ENCODE measurements at places on chromosomes 16 and 17. TPM values are rescaled to one million over a fixed set of nuclear protein-coding genes. Genes with fewer than 3 reads are reported as not detected.
A peak's percentile ranks its signal among the peaks of the same experiment; 100 is the strongest.

- no peak for DNase-seq
These were observed 8.0 kb upstream of the SLC35B1 start for GRCh38 chr17:49715717-49716279.

GLYR1 gene
- total RNA-seq: 106 TPM

DNA sequence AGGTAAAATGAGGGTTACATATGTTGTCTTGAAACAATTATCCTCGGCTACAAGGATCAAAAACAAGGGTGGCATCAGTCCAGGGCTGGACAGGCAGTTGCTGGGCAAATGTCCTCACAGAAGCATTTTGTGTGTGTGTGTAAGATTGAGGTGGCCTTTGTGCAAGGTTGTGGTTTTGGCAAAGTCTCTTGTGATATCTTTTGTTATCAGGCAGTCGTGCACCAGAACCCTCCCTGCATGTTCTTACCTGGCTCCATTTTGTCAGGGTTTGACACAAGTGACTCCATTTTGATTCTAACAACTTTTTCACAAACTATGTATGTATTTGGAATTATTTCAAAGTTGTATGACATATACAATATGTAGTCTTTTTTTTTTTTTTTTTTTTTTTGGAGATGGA lies 20.0 kb downstream of the CHAD start:
- DNase-seq: no peak

- peak; percentile 5 for DNase-seq
These were observed 76.9 kb downstream of the CYB561 start for GRCh38 chr17:63369233-63369632.

GRCh38 chr16:12341423-12341822 lies 364.9 kb downstream of the SNX29 start:
- peak; percentile 87 for DNase-seq

CCL2 gene
- total RNA-seq: 148 TPM

GRCh38 chr16:79876332-79876730 lies 275.8 kb upstream of the MAF start:
- DNase-seq: no peak

DNA sequence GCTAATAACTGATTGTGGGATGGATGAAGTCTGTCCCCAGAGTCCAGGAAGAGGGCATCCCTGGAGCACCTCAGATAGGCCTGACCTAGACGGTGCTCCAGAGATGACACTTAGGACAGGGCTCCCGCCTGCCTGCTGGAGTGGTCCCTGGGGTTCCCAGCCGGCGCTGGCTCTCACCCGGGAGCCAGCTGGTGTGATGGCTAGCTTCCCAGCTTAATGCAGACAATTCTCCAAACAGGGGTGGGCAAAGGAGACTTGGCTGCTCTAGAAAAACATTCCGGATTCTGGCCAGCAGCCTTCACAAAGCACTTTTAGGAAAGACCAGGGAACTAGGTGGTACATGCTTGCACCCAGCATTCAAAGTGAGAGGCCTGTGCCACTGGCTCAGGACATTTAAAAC lies 18.6 kb downstream of the ACE start:
- no peak for DNase-seq

GALR2 gene
- not detected for total RNA-seq

- DNase-seq: peak; percentile 14
These were observed 611 bp upstream of the ANKRD40 start for GRCh38 chr17:50708050-50709000.

DNA sequence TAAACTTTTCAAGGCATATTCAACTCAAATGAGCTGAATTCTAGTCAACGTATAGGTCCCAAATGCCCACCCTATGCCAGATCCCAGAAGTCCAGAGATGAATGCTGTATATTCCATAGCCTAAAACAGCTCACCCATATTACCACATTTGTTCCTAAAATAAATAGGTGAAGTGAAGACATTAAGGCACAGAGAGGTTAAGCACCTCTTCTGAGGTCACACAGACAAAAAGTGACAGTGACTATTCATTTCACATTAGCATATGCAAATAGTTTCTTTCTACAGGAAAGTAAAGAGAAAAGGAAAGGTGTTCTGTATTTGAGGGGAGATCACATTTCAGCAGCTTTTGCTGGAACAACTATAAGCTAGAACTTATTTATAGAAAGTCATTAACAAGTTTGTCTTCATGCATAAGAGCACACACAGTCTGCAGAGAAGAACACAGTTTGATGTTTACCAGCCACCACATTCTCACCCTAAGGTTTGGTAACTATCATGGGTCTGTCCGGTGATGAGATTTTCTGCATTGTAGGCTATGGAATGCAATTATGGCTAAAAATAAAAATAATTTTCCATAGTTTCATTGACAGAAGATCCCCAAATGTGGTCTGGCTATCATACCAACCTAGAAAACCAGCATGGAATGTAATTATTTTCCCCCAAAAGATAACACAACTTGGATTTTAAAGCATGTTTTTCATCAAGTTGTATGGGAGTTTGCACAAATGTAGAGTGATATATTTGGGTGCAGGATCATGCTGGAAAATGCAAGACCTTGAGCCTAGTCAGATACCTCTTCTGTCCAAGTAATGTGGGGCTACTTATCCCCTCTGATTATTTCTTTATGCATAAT lies 402.1 kb downstream of the UTP18 start:
- DNase-seq: no peak

DNA sequence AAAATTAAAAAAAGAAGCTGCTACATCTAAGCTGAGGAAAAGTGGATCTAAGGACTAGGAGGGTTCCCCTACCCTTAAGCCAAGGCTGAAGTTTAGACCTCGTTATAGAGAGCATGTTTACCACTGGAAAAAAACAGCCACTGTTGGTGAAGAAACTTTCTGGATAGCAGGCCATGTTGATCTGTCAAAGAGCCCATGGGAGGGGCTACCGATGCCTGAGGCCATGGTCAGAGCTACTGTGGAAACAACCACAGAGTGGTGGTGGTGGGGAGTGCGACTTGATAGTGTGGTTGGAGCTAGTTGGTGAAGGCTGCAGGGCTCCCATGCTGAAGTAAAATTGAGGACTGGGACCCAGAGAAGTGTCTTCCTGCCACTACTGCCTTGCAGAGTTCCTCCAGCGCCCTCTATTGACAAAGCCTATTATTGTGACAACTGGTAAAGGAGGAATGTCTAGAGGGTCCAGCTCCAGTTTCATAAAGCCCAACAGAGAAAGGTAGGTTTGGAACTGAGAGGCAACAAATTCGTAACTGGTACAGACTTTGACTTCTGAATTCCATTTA lies 12.7 kb upstream of the FAM20A start:
- DNase-seq: peak; percentile 46

GRCh38 chr16:8583732-8584131 lies 6.6 kb downstream of the TMEM114 start:
- DNase-seq: no peak

CDH11 gene
- total RNA-seq: 3.1 TPM

- no peak for DNase-seq
These were observed 5.0 kb downstream of the SLX4 start for GRCh38 chr16:3606441-3606840.

DNA sequence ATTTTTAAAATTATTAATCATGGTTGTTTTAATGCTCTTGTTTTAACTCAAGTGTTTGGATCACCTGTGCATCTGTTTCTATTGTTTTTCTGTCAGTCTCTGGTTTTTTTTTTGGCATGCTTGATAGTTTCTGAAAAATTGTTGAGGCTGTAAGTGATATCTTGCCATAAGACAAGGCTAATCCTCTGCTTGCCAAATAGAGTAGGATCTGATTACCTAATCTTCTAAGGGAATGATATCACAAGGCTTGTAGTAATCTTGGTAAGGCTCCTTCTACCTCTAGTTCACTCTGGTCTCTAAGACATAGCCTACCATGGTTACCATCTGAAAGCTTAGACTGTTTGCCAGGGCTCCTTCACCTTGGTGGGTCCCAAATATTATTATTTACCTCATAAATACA lies 81.0 kb downstream of the ATF7IP2 start:
- no peak for DNase-seq

- peak; percentile 84 for DNase-seq
These were observed 54.8 kb downstream of the VMP1 start for GRCh38 chr17:59762049-59762823.

- DNase-seq: peak; percentile 19
These were observed 3.0 kb downstream of the CYLD start for GRCh38 chr16:50744881-50745280.

GRCh38 chr16:16018705-16019104 lies 69.3 kb downstream of the ABCC1 start:
- no peak for DNase-seq

GRCh38 chr16:5024632-5025031 lies 9.1 kb downstream of the NAGPA start:
- peak; percentile 58 for DNase-seq

DNA sequence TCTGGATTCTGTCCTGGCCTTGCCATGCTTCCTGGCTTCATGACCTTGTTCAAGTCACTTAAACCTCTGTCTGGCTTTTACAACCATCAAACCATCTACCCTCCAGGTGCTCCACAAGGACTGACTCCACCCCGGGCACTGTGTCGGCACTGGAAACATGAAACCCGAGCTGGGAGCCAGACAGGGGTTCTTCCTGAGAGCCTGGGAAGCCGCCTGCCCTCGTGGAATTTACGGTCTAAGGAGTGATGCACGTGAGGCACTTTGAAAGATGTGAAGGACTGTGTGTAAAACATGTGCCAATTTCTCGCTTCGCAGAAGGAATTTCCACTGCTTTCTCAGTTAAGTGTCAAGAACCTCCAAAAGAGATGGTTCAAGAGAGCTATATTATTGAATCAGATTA lies 11.6 kb downstream of the CDK5R1 start:
- no peak for DNase-seq

- DNase-seq: peak; percentile 7
These were observed 183.0 kb downstream of the PHKB start for GRCh38 chr16:47644166-47644565.

- DNase-seq: no peak
These were observed 40.2 kb downstream of the TSC2 start for GRCh38 chr16:2087748-2088631.

UTS2R gene
- 0.10 TPM for total RNA-seq

DNA sequence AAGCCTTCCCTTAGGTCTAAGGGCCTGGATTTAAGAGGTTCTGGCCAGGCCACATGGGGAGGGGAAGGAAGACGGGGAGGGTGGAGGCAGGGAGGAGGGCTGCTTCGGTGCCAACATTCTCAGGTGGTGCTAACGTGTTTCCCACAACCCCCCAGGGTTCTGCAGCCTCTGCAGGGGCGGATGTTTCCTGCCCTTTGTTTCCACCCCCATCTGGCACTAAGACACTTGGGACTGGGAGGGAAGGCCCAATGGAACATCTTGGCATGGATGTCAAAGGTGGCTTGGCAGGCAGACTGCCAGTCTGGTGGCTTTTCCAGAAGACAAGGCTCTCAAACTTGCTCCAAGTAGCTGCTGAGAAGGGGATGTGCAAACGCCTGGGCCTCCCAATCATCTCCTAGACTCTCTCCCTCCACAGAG lies 12.7 kb downstream of the HIC1 start:
- DNase-seq: no peak

CX3CL1 gene
- 10.1 TPM for total RNA-seq

KCNH6 gene
- total RNA-seq: 0.05 TPM

DNA sequence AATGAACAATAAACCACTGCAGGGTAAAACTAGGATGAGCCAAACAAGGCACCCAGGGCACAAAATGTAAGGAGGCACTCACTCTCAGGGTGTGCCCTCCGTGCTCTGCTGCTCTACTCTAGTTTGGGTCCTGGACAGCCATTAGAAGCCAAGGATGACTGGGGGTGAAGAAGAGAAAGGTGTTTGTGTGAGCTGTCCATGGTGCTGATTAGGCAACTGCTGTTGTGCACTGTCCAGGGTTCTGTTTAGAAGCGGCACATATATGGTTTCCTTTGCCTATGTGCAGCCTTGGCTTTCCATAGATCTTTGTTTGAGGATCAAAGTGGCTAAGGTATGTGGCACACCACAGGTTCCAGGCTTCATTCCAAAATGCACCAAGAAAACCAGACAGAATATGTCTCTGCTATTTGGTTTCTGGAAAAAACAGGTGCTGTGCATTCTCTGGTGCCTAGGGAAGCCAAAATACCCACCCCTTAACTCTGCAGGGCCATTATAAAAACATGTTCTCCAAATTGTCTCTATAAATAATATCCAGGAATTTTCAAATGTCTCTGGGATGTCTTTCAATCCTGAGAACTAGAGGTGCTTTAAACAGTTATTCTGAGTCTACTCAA lies 123.5 kb downstream of the CBLN1 start:
- DNase-seq: peak; percentile 3

- peak; percentile 64 for DNase-seq
These were observed 58.0 kb downstream of the PITPNC1 start for GRCh38 chr17:67435122-67435521.

NATD1 gene
- total RNA-seq: 13.4 TPM

DNA sequence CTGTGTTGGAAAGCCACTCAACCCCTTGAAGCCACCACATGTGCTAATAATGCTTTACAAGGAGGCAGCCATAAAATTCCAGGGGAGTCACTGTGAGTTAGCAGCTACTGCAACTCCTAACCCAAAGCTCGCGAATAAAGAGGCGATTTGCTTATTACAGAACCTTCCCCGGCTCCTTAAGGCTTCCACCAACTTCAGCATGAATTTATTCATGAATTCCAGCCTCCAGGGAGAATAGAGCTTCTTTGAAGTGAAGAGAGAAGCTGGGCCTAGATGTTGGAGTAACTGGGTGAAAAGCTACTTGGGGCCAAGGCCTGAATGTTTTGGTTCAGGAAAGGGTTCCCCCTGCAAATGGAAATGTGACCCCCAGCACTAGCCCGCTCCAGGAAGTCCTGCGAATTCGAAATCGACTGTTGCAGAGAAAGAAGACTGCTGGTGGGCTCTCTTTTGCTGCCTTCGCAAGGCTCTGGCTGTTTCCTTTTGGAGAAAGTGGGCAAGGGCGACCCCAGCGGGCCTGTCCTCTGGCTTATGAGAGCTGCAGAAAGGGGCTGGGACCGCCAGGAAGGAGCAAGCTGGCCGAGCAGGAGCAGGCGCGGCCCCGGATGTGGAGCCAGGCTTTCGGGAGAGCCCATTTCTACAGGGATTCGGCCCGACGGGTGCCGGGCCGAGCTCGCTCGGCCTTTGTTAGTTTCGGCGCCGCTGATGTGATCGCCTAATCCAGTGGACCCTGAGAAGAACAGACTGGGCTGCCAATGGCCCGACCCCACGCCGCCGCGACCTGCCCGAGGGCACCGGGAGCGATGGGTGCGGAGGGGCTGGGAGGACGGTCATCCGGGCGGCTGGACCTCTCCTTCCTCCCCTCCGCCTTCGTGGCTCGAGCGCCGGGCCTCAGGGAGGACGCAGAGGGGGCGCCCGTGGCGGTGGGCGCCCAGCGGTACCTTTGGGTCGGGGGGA lies 7.6 kb downstream of the CBX8 start:
- no peak for DNase-seq

TBC1D3G gene
- total RNA-seq: not detected

GRIN2A gene
- total RNA-seq: 0.87 TPM

PDE6G gene
- total RNA-seq: not detected

TMEM114 gene
- not detected for total RNA-seq

DNA sequence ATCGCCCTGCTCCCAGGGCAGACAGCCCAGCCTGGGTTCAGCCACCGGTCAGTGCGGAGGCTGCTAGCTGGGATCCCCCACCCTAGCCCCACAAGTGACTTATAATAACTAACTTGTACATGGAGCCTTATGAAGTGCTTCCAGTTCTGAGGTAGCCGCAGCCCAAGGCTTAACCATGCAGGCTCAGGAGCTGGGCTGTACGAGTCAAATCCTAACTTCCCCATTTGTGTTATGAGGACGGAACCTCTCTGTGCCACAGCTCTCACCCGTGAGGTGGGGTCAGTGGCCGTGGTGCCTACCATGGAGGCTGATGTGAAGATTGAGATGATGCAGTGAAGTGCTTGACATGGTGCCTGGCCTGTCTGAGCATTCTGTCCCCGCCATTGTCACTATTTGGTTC lies 27.8 kb upstream of the GOSR2 start:
- DNase-seq: no peak

C17orf107 gene
- total RNA-seq: 4.2 TPM

All from renal cortical epithelial cell (primary cell).